ENCODE measurements at places on chromosomes 1 and 21.

GRCh38 chr1:147238053-147238902 is 4.2 kb upstream of the CHD1L start:
- no peak for DNase-seq

GRCh38 chr1:85806236-85806965 is 98.2 kb upstream of the ZNHIT6 start:
- DNase-seq = no peak

DNA sequence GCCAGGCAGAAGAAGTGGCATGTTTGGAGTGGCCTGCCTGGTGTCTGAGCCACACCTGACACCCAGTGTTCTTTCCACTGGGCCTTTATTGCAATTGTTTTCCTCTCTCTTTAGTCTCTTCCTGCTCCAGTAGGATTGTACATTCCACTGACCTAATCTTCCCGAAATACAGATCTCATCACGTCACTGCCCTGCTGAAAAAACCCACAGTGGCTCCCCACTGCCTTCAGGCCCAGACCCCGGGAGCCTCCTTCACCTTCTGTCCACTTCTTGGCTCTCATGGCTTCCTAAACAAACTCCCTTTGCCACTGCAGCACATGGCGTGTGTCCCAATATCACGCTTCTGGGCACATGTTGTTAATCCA is 25.3 kb upstream of the ATP5PO start:
- DNase-seq = peak; percentile 46

GRCh38 chr21:36155603-36156338 is 853 bp upstream of the DOP1B start:
- no peak for DNase-seq

- no peak for DNase-seq
Measured at GRCh38 chr21:39885119-39885848, 18.0 kb downstream of the PCP4 start.

GRCh38 chr1:203726417-203726867 is 38.5 kb upstream of the LAX1 start:
- DNase-seq = no peak

- no peak for DNase-seq
Measured at GRCh38 chr1:10671090-10671489, 125.4 kb downstream of the CASZ1 start.

DNA sequence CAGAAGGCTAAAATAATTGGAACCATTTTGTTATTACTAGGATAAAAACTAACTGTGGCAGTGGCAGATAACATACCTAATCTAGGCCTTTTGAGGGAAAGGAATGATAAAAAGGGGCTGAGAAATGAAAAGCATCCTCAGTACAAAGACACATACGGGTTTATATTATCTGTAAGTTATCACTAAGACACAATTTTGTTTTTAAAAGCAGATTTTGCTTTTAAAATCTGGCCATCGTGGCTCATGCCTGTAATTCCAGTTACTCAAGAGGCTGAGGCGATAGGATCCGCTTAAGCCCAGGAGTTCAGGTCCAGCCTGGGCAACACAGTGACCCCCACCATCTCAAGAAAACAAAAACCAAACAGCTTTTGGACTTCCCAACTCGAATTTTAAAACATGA is 24.8 kb upstream of the HP1BP3 start:
- no peak for DNase-seq

DNA sequence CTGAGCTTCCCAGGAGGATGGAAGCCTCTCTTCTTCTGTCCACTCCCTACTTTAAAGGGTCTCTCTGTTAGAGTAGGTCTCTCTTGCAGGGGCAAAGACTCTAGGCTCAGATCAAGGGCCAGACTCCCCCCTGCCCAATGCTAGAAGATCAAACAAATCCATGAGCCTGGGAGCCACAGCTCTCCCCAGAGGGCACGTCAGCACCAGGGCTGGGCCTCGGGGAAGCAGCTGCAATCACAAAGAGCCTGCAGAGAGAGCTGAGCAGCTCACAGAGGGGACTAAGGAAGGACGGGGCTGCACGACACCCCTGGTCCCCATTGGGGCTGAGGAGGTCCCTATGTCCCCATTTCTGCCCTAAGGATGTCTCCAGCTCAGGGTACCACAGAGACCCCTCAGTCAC is 3.9 kb downstream of the CNTN2 start:
- DNase-seq = no peak

DNA sequence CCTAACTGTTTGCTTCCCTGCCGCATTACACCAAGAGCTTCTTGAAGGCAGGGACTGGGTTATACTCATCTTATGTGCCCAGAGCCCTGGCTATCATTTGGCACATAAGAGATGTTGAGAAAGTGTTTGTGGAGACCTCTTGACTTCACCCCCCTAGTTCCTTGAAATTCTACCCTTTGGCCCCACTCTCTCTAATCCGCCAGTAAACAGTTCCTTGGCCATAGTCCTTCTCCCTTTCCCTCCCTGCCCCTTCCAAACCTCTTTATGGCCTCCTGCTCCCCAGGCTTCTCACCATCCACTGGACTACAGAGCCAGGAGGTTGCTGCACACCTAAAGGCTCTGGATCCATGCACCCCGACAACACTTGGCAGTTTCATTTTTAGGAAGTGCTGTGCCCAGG is 1.5 kb upstream of the CDK18 start:
- DNase-seq = no peak

GRCh38 chr1:30412241-30413110 is 310.9 kb downstream of the MATN1 start:
- DNase-seq = no peak

DNA sequence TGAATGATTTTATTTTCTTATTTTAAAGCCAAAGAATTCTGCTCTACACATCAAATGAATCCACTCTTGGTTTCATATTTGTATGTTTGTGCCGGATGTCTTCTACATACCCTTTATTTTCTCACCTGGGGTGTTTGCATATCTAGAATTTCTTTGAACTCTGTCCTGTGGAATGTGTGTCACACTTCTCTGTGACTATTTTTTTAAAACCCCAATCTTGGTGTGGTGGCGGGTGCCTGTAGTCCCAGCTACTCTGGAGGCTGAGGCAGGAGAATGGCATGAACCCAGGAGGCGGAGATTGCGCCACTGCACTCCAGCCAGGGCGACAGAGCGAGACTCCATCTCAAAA is 35.4 kb downstream of the CENPF start:
- DNase-seq = no peak

GRCh38 chr1:202462342-202463076 is 114.0 kb downstream of the PPP1R12B start:
- no peak for DNase-seq

DNA sequence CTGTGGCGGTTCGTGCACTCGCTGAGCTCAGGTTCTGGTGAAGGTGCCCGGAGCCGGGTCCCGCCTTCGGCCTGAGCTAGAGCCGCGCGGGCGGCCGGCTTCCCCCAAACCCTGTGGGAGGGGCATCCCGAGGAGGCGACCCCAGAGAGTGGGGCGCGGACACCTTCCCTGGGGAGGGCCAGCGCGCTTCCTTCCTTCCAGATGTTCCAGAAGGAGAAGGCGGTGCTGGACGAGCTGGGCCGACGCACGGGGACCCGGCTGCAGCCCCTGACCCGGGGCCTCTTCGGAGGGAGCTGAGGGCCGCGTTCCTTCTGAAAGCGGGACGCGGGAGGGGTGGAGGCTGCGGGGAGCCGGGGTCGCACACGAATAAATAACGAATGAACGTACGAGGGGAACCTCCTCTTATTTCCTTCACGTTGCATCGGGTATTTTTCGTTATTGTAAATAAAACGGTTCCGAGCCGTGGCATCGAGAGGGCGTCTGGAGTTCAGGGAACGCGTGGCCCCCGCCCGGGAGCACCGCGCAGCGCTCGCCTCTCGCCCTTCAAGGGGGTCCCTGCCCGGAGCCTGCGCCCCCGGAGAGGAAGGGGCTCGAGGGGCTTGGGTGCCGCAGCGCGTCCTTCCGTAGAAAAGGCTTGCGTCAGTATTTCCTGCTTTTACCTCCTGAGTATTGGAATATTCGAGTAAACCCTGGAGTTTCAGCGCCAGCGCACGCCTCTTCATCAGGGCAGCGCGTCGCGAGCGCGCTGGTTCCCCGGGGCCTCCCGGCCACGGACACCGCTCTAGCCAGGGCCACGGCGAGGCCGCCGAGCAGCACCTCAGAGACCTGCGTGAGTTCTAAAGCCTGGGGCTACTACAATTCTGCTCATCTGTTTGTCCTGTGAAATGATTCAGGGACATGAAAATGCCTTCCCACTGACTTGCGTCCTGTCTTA is 11.5 kb downstream of the YBEY start:
- no peak for DNase-seq

DNA sequence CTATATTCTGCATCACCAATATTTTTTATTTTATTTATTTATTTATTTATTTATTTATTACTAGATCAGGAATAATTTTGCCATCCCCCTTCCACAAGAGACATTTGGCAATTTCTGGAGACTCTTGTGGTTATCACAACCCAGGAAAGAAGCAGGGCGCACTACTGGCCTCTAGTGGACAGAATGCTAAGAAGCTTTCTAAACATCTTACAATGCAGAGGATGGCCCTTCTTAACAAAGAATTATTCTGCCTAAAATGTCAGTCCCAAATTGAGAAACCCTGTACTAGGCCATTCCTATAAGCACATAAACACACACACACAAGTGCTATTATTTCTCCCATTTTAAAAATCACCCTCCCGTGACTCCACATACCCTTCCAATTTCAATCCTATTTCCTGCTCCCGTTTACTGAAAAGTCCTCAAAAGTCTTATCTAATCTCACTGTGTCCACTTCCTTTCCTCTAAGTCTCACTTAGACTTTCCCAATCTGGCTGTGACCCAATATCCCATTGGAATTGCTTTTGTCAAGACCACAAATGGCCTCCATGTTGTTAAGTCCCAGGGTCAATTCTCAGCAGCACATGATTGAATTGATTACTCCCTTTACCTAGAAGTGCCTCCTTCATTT is 43.7 kb upstream of the RNF11 start:
- peak; percentile 49 for DNase-seq

- DNase-seq = no peak
Measured at GRCh38 chr1:39148942-39149341, 55.6 kb upstream of the MACF1 start.

DNA sequence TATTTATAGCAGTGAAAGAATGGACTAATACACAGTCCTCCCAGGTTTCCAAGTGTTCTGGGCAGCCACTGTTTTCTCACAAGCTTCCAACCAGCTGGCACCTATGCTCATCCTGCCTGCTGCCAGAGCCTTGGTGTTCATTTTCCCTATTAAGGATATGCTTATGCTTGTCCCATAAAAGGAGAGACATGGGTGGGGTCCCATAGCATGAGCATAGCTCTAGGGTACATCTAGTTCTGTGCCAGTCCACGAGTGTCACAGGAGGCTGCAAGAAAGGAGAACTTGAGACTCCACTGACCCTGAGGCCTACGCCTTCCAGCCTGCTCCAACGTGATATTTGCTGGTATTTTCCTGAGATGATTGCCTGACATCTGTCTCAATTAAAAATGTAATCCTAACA is 192.4 kb upstream of the PTGFR start:
- no peak for DNase-seq

DNA sequence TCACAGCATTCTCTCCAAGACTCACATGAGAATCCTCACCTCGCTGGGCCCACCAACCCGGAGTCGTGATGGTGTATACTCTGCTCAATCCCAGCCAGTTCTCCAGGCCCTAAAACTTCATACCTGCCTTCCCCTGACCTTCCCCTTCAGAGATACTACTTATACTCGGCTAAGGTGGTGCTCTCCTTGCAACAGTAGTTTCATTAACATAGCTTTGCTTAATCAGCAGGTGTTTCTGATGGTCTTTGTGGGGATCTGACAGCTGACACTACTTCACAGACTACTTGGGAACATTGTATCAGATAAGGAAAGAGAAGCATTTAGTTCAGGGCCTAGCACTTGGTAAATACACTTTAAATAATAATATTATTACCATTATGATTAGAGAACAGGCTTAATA is 301.5 kb upstream of the DAB1 start:
- DNase-seq = no peak

GRCh38 chr1:185409763-185410528 is 92.9 kb upstream of the IVNS1ABP start:
- DNase-seq = no peak

DNA sequence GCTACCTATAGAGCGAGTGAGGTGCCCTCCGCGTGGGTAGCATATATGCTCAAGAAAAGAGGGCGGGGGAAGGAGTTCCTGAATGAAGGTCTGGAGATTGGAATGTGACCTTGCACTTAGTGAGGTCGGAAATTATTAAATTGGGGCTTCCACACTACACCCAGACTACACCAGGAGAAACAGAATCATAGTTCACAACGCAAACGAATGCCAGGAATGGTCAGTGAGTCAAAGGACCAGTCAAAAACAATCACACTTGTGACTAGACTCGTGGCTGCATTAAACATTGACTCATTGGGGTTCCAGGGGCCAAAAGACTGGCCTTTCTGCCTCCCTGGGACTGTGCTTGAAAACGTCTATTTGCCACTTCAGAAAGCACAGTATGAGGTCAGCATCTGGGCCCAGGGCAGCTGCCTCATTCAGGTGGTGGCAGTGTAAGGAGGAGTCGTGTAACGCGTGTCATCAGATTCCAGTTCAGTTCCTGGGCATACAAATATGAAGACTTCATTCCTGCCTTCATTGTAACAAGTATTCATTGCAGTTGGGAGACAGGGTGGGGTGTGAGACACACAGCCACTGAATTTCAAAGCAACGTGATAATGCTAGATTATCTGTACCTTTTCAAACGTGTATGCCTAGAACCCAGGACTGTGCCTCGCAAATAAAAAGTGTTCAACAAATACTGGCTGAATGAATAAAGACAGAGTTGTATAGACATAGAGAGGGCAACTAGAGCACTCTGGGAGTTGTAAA is at the start of gene YOD1:
Gene YOD1 (minus strand): TSS at position 18 of the 753 bp plus-strand sequence. CDS start 178 bp downstream, outside the sequence.
- no peak for DNase-seq

- DNase-seq = no peak
Measured at GRCh38 chr1:26129778-26130177, 18.2 kb downstream of the PDIK1L start.

- no peak for DNase-seq
Measured at GRCh38 chr1:98196012-98196411, 275.2 kb upstream of the DPYD start.

- DNase-seq = no peak
Measured at GRCh38 chr1:109535971-109536491, 3.6 kb upstream of the GPR61 start.

DNA sequence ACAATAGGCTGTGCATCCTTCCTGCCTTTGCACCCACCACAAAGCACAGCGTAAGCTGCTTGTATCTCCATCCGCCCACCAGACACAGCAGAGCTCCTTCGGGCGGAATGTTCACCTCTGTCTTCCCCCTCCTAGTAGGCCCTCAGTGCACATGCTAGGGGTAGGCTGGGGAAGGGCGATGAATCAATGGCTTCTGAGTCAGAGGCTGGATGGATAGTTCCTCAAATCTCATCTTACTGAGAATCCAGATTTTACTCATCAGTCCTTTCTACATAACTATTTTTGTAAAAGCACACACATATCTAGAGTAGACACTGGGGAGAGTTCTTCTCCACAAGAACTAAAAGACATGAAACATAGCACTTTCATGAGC is 73.8 kb downstream of the BCAR3 start:
- no peak for DNase-seq

GRCh38 chr1:158952416-158952815 is 21.1 kb downstream of the PYHIN1 start:
- no peak for DNase-seq

GRCh38 chr1:85413169-85413568 is 51.8 kb downstream of the DDAH1 start:
- DNase-seq = no peak

Measured in smooth muscle cell of the brain vasculature (primary cell).